DMS 273 treated with DMSO at 0.1 percent for 48 hours (cell line): ENCODE measurements at places on chromosomes 5 and 9.

DNA sequence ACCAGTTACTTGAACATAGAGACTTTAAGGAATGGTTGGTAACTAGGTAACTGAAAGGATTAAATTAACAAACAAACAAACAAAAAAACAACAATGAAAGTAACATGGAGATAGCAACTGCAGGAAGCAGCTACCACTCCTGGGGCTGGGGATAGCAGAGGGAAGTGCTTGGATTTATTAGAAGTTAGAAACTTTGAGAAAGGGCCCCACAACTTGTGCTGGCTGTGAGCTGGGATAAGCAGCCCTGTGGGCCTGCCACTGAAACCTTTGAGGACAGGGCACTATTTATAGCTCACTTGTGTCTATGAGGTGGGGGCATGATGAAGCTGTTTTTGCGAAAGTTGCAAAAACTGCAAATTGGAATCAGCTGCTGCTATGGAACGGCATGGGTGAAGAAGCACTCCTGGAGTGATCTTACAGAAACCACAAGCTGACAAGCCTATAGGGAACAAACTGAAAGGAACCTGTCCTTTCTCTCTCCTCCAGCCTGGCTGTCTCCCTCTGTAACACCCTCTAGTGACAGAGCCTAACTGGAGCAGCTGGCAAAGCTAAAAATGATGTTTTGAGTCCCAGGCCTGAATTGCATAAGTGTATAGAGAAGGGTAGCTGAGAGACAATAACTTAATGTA lies 91.4 kb upstream of the RANBP6 start:
- DNase-seq: peak; percentile 14

DNA sequence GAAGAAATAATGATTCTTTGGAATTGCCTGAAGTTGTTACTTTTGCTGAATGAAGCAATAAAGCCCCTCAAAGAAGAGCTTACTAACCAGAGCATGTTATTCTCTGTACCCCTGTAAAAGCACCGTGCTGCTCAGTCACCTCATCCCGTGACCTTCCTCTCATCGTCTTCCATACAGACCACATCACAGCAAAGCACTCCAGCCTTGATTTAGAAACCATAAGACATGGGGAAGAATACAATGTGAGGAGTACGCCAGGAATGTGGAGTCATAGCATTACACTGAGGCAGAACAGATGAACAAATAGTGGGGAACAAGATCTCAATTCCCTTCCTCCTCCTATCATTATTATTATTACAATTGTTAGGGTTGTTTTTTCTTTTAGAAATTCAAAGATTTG lies 49.1 kb downstream of the ERAP1 start:
- DNase-seq: no peak

GRCh38 chr5:160507221-160507721 lies 85.6 kb downstream of the PTTG1 start:
- no peak for DNase-seq

- DNase-seq: no peak
Measured at GRCh38 chr5:138177941-138178515, 402 bp downstream of the BRD8 start.

- DNase-seq: no peak
Measured at GRCh38 chr5:125521289-125521688, 774.9 kb upstream of the ZNF608 start.

DNA sequence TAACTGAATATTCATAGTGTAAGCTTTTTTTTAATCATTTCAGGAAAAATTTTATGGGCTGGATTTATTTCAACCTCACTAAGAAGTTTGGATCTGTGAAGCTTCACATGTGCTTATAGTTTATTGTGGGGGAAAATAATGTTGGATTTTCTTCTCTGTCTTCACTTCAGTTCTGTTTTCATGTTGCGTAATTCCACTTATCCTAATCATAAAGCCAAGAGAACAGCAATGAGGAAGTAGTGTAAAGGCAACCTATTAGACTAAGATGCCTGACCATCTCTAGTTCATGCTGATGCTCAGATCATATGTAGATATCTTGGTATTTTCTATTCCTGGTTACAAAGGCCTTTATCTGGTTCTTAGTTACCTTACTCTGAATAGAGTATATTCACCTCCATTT lies 50.0 kb downstream of the CD180 start:
- no peak for DNase-seq

DNA sequence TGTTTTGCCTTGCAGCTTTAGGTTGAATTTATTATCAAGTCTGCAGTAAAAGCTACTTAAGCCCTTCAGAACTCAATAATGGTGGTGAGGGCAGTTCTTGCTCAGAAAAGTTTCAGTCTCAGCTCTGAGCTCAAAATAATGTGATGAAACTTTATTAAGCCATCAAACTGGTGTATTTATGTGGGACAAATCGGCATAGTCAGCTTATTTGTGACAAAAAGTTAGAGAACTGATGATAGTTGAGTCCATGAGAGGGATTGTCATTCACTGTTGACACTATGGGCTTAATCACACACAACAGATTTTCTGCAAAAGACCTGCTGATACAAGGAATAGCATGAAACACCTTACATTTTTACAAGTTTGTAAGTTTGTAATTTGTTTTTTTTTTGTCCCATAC lies 9.4 kb downstream of the SRD5A1 start:
- no peak for DNase-seq

DNA sequence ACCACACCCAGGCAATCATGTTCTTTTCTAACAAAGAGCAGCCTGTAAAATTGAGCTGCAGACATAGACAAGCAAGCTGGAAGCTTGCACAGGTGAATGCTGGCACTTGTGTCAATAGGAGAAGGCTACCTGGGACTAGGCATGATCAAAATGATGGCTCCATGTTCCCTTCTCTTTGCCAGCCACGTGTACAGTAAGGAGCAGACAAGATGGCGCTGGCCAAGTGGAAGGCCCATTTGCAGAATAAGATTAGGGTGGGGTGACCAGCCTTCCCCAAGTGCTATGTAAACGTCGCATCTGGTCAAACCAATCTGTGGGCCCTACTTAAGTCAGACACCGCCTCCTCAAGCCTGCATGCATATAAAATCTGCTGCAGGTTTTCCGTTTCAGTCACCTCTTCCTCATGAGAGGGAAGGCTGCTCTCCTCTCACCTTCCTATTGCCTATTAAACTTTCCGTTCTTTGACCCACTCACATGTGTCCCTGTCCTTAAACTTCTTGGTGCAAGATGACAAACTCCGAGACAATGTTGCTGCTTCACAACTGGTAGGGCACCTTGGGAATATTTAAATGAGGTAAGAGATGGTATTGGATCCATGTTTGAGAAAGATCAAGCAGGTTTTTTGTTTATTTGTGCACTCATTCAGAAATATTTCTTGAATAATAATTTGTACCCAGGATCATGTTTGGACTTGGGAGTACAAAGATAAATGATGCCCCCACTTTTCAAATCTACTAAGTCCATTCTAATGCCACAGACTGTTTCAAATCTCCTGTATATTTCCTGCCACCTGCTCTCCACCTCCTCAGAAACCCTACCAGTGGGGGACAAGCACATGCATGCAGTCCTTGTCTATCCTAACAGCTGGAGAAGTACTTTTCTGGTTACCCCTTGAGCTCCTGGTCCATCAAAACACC lies 30.7 kb upstream of the TGFBR1 start:
- DNase-seq: no peak

- no peak for DNase-seq
Measured at GRCh38 chr9:75855509-75855908, 35.0 kb upstream of the PCSK5 start.

DNA sequence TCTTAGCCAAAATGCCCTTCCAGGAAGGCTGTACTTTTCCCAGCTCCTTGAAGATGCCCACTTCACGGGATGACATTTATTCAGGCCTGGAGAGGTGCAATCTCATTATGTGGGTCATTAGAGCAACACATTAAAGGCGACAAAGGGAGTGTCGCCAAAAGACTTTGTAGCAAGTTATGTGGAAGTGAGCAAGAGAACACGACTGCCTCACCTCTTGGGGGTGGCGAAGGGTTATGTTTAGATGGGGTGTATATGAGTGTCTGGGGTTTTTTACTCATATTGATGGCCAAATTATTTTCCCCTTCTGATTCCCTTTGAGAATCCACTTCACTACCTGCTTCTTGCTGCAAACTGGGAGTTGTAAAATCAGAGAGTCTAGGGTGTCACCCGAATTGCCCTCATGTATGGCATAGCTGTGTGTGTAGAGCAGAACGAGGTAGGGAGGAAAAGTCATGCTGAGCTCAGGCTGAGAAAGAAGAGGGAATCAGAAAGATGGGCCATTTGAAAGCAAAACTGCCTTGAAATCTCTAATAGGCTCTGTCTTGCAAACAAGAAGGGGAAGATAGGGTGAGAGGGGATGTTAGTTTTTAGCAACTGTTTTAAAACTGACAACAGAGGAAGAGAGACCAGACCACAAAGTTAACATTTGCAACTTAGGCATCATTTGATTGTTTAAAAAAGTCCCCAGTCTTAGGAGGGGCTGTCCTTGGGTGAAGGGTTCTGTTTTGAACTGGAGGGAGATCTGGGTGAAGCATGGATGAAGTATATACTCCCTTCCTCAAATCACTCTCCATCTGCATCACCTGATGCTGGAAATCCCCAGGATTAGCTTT lies 97.1 kb upstream of the IL12B start:
- no peak for DNase-seq

DNA sequence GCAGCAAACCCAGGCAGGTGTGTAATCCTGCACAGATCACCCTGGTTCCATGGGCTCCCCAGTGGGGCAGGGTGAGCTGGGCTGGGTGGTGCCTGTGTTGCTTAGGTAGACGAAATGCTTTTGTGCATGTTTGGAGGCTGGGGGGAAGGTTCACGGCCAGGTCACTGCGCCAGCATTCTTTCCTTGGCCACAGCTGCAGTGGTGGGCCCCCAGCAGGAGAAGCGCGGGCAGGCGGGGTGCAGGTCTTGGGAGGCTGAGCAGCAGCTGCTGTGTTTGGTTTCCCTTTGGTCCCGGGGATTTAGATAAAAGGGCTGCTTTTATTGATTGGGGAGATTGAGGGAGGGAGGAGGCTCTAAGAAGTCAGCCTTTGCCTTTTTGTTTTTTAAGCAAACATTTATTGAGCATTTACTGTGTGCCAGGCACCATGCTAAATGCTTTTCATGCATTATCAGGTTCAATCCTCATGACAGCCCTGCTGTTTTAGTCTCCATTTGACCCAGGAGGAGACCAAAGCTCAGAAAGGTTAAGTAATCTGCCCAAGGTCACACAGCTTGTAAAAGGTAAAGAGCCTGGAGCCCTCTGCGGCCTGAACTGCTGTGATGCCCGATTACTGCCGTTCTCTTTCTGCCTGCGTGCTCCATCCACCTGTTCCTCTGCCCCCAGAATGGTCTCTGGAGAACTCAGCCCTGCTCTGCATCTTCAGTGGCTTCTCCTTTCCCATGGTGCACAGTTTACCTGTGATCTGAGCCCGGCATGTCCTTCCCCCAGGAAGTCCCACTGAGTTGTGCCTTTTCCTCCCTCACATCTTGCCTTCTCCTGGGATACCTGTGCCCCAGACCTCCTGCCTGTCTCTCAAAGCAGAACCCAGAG lies 94.4 kb downstream of the MACROH2A1 start:
- DNase-seq: no peak

DNA sequence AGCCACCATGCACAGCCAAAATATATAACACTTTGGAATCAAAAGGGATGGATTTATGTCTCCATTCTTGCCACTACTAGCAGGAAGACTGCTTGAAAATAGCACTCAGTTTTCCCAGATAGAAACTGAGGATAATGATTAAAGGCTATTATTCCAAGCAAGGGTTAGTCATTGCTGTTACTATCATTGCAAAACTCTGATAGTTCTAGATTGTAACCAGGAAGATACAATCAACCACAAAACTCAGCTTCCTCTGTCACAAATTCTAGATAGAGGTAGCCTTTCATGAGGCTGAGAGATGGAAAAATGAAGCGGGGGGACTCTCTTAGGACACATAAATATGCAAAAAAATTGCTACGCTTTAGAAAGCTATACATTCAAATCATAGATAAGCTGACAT lies 3.1 kb downstream of the ANXA1 start:
- DNase-seq: no peak

DNA sequence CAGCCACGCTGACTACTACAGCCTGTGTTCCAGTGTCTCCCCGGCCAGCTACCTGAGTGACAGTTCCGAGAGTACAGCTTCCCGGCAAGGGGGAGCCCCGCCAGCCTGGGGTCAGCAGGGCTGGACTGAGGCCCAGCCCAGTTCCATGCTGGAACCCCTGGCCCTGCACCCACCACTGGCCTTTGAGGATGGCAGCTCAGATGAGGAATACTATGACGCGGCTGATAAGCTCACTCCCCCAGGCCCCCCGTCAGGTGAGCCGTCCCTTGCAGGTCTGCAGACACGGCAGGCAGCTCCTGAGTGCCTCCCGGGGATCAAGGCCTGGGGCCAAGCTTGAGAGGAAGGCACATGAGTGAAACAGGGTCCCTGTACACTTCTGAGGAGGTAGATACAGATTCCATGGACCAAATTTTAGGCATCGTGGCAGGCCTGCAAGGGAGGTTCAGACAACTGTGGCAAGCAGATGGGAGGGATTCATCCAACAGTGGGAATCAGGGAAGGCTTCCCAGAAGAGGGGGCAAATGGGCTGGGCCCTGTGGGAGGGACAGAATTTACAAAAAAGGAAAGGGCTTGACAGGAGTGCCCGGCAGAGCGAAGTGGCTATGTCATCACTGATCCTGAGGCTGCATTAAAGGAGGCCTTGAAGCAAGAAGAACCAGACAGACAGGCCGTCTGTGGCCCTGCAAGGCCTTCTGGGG lies 12.8 kb upstream of the TRMT10B start:
- DNase-seq: no peak

GRCh38 chr5:38739011-38739704 lies 106.7 kb upstream of the OSMR start:
- no peak for DNase-seq

GRCh38 chr5:163938595-163938994 lies 433.2 kb downstream of the MAT2B start:
- no peak for DNase-seq

GRCh38 chr9:16670791-16671190 lies 199.7 kb downstream of the BNC2 start:
- DNase-seq: no peak

DNA sequence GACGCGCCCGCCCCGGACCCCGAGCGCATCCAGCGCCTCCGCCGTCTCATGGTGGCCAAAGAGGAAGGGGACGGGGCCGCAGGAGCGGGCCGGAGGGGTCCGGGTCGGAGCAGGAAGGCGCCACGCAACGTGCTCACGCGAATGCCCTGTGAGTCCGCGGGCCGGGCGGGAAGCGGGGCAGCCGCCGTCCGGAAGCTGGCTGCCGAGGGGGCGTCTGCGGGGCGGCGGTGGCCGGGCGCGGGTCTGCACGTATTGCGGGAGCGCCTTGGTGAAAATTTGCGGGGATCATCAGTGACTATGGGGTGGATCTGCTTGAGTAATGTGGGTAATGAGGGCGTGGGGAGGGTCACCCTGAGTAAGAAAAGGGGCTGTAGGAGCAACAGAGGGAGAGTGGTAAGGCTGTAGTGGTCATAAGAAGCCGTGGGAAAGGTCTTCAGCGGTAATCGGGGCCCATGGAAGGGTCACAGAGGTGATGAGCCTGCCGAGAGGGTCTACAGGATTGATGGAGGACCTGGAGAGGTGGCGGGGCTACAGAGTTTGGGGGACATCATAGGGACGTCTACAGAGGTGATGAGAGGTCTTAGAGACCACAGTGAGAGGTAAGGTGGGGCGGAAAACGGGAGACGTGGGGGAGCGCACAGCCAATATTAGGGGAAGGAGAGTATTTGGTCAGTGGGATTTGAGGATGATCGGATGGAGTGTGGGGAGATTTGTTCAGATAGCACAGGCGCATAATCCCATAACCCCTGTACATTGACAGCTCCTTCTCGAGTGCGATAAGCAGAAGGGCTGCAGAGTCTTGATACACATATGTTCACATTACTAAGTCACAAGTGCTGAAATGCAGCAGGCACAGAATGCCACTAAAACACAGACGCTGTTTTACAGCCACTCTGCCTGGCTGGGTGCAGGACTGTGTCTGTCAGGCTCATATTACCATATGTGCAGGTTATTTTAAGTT lies 819 bp downstream of the LSM11 start:
- DNase-seq: peak; percentile 44
